Stimulated activated CD4-positive, alpha-beta T cell treated with anti-CD3 and anti-CD28 coated beads, Interleukin-1b, Interleukin-23, amount 100 ng/mL, for 24 hours (primary cell): ENCODE measurements at places on chromosomes 3 and 15.

- DNase-seq, result no peak
These were observed 16.3 kb downstream of the ARL8B start for GRCh38 chr3:5138214-5138981.

DNA sequence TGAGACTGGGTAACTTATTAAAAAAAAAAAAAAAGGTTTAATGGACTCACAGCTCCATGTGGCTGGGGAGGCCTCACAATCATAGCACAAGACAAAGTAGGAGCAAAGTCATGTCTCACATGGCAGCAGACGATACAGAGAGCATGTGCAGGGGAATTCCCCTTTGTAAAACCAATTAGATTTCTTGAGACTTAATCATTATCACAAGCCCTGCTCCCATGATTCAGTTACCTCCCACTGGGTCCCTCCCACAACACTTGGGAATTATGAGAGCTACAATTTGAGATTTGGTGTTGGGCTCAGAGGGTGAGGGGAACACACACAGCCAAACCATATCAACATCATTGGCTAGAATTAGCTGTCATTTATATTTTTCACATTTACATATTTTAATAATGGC lies 221.0 kb downstream of the RSRC1 start:
- no peak for DNase-seq

DNA sequence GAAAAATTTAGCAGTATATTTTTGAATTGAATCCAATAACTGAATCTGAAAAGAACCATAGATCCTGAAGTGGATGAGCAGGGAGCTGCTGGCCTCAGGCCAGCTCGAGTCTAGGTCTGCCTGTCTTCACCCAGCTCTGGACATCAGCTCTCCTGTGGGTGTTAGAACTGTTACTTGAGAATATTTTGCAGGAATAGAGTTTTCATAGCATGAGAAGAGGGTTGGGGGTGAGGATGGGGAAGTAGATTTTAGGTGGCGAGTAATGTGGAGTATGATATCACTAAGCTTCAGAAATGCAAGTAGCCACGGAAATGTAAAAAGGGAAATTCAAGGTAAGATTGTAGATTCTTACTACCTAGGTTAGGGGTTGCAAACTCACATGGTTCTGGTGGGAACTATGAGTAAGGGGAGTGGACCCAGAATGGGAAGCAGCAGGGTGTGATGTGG lies 6.2 kb downstream of the RAB8B start:
- no peak for DNase-seq

- DNase-seq, result no peak
These were observed 1027.3 kb downstream of the TUSC7 start for GRCh38 chr3:117736846-117737245.

GRCh38 chr3:17144665-17144993 lies 259.9 kb downstream of the PLCL2 start:
- no peak for DNase-seq

- no peak for DNase-seq
These were observed 12.1 kb downstream of the SLC24A5 start for GRCh38 chr15:48132874-48133273.

GRCh38 chr3:154428286-154429206 lies 1.4 kb downstream of the GPR149 start:
- no peak for DNase-seq

DNA sequence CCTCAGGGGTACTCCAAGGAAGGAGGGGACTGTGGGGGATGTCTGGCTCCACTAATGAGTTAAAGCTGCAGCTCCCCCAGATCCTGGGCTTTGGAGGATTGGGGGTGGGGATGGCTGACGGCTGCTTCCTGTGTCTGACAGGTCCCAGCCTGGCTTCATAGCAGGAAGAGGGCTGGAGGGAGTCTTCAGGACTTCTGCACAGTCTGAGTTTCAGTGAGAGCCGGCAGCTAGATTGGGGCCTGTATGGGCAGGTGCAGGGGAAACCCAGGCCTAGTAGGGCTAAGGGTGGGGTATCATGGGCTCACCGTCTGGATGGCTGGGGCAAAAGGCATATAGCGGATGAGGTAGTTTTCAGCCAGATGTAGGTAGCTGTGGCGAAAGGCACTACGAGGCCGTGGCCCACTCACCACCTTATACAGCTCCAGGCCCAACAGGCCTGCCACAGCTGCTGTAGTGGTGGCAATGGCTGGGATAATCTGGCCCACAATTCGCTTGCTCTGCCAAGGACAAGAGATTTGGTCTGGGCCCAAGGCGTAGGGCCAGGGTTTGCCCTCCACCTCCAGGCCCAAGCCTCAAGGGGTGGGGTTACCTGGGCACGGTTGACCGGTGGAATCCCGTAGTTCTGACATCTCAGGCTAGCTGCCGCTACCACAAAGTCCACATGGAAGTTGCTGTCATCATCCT lies 4.5 kb downstream of the INKA1 start:
- no peak for DNase-seq

- DNase-seq, result no peak
These were observed 25.8 kb upstream of the ANXA2 start for GRCh38 chr15:60423537-60423936.

GRCh38 chr3:29463304-29463703 lies 182.4 kb downstream of the RBMS3 start:
- no peak for DNase-seq
